ENCODE measurements at places on chromosomes 2 and 18.

DNA sequence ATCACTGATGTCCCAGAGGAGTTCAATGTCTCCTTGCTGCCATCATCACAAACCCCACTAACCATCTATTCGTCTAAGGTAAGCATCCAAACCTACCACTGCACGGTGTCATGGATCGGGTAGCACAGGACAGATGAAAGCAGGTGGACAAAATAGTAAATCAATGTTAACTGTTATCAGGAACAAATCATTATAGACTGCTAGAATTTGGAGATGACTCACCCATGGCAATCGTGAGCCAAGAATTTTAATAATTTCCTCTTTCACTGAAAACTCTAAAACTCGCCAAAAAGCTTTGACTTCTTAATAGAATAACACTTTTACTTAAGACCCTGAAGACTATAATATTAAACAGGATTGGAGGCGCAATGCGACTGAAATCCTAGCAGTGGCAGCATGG is 33.7 kb upstream of the BZW1 start:
- no peak for DNase-seq

DNA sequence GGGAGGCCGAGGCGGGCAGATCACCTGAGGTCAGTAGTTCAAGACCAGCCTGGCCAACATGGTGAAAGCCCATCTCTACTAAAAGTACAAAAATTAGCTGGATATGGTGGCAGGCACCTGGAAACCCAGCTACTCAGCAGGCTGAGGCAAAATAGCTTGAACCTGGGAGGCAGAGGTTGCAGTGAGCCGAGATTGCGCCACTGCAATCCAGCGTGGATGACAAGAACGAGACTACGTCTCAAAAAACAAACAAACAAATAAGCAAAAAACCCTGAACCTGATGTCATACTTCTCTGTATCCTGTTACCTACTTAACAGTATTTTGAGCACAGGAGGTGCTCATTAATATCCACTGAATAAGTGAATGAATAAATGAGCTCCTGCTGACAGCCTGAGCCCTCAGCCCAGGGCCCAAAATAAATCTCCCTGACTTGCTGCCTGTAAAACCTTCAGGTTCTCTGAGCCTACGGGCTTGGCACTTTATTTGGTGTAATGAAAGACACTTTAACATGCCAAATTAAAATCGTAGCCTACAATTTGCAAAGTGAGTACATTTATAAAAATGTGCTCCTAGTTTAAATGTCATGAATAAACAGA is 215.1 kb downstream of the ZNF385B start:
- DNase-seq, result no peak

- no peak for DNase-seq
These were observed 138.5 kb upstream of the SLC35G4 start for GRCh38 chr18:11470941-11471340.

- DNase-seq, result no peak
These were observed 221.0 kb downstream of the PID1 start for GRCh38 chr2:229050133-229050532.

GRCh38 chr2:52919673-52920072 is 847.9 kb upstream of the CHAC2 start:
- no peak for DNase-seq

DNA sequence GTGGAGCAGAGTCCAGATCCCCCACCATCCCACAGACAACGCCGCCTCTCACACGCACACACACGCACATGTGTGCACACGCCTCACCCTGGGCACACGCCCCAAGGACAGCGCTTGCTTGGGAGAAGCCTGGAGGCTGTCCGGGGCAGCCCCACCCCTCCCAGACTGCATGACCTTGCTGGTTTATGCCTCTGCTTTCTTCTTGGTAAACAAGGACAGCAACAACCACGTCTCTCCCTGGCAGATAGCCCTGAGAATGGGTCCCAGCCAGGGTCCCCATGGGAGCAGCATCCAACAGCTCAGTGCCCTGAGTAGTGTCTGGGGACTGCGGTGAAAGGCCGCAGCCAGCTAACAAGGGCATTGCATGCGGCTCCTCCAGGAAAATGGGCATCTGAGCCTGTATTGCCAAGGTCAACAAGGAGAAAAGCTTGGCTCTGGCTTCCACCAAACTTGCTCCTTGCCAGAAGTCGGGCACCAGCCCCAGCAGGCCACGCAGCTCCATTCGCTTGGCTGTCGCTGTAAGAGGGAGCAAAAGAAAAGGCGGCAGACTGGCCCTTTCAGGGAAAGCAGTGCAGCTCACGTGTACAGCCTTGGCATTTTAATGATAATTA is 234.6 kb downstream of the EIPR1 start:
- DNase-seq, result no peak

DNA sequence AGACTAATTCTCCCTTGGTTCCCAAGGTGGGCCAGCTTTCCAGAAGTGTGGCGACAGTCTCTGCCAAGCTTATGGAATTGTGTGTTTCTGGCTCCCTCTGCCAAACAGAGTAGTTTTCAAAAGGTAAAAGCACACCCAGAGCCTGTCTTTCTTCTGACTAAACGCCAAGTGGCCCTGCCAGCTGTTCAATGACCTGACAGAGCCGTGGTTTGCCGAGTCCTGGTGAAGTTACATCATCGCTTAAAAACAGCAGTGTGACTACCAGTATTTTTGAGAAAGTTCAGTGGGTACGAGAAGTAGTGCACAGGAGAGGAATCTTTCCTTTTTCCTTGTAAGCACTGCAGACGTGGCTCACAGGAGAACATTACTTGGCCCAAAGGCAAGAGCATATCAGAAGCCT is 1.9 kb downstream of the PER2 start:
- no peak for DNase-seq

DNA sequence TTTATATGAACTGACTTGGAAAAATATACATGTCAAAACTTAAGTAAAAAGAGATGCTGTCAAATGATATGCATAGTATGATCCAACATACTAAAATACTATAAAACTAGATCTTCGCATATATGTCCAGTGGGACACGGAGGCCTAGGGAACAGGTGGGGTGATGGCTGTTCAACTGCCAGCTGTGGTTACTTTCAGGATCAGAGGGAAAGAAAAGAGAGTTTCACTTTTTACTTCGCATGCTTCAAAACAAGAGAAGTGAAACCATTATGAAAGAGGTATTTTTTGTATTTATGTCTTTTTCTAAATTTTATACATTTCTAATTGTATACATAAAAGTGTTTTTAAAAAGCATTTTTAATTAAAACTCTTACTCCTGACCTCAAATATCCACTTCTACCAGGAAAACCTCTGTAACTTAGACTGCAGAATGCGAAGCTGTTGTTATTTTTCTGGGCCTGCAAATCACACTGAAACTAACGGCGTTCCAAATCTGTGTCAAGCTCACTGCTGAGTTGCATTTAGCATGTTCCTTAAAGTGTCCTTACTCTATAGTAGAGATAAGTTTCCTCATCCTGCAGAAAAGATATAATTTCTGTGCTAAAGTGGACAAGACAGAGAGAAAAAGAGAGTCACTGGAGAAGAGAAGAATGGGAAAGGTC is 97.8 kb upstream of the SLC35G4 start:
- DNase-seq, result no peak

GRCh38 chr2:45754131-45755010 is 102.9 kb downstream of the PRKCE start:
- DNase-seq, result no peak

GRCh38 chr2:138207074-138207930 is 243.0 kb downstream of the HNMT start:
- DNase-seq, result no peak

GRCh38 chr2:118442996-118443553 is 354.8 kb downstream of the INSIG2 start:
- no peak for DNase-seq

GRCh38 chr2:230700447-230700846 is 12.2 kb upstream of the CAB39 start:
- no peak for DNase-seq

- no peak for DNase-seq
These were observed 20.2 kb downstream of the SANBR start for GRCh38 chr2:61085883-61086282.
